AML-193 (cell line): ENCODE measurements at places on chromosomes 11 and 22.

DNA sequence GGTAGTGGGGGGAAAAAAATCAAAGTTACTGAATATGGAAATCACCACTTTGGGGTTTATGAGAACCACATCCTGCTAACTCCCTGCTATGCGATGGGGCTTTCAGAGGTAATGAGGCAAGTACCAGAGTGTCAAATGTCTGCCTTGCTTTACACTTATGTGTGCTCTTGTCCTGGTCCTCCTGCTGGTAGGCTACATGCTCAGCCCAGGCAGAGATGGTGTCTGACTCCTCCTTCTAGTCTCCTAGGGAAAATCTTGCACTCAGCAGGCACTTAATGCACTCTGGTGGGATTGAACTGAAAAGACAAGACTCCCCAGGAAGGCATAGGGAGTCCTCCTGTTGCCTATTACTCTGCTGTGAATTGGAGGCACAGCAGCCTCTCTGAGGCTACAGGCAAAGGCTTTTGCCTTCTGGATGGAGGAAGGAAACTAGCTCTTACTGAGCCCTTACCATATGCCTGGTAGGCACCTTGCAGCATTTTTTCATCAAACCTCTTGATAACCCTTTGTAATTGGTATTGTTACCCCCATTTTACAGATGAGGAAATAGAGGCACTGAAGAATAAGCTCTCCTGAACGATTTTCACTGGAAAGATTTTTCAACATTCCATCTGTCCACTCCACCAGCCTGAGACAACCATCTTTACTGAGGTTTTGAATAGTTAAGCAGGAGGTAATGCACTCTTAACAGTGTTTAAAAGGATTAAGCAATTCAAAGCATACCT is 132.1 kb upstream of the PAX6 start:
- no peak for DNase-seq

- DNase-seq, result peak; percentile 1
Measured at GRCh38 chr22:38927033-38927781, 30.2 kb upstream of the APOBEC3A start.

DNA sequence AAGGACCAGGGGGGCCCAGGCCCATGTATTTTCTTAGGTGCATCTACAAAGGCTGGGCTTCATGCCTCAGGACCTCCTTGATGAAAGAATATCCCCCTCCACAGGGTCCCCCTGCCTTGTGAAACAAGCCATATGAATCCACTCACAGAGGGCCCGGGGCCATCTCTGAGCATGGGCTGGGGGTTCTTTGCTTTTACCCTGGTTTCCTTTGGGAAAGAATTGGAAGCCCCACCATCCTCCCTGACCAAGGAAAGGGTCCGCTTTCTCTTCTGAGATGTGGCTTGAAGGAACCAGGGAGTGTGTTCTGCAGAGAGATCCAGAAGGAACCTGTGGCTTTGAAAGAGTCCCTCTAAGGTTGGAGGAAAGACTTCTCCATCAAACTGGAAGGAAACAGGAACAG is 9.2 kb upstream of the ANO1 start:
- DNase-seq, result no peak

DNA sequence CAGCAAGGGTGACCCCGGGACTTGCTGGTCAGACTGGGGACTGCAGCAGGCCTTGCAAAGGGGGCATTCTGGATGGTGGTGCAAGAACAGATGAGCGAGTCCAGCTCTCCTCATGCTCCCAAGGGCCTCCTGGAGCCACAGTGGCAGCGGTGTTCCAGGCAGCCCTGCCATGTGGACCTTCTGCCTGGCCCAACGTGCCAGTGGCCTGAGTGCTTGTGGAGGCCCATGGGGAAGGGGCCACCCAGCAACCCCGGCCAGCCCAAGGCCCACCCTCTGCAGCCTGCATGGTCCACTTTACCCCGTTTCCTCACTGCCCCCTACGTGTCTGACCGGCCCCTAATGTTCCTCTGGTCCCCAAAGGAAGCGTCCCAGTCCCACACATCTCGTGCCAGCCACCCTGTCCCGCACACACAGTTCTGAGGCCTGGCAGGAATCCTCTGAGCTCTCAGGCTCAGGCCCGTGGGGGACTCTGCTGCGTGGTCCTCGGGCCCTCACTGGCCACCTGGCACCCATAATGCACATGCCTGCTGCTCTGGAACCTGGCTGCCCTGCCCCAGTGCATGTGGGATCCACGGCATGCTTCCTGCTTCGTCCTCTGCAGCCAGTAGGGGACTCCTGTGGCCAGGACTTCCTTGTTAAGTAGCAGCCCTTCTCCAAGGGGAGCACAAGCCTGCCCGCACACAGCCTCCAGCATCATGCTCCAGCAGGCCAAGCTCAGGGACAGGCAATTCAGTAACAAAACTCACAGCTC is 85.5 kb downstream of the DGCR2 start:
- DNase-seq, result no peak

GRCh38 chr22:29394931-29395581 is 6.7 kb upstream of the AP1B1 start:
- peak; percentile 67 for DNase-seq

DNA sequence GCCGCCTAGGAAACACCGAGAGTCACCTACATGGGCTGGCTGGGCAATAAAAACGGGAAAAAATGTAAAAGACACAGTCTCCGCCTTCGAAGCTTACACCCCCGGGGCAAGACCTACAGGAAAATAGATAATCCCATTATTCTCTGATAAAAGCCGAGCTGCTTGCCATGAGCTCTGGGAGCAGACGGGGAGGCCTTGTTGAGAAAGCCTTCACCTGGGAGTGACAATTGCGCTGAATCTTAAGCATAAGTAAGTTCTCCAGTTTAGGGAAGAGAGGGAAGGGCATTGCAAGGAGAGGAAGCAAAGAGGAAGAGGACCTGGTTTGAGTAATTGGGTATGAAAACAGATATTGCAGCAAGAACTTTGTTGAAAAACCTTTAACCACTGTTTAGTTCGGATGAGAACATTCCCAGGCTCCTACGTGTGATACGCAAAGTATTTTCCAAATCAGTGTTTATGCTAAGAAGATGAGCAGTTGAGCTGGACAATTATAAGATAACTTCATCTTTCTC is 813 bp upstream of the BTBD10 start:
- DNase-seq, result peak; percentile 8

- no peak for DNase-seq
Measured at GRCh38 chr22:35021161-35021560, 44.8 kb upstream of the ISX start.

DNA sequence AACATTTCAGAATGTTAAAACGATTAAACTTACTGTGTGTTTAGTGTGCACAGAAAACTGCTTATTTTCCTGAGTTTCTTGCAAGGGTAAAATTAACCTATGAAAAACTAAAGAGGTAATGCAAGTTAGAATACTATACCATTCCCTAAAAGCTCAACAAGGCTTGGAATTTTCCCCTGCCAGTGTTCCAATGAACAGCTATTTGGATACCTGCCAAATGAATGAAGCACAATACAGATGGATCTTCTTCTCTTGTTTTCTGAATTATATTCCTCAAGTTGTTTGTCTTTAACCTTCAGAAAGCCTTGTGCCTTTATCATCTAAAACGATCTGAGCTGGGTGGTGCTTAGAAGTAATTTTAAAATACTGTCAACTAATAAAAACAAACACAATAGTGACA is 204.5 kb downstream of the LRRC4C start:
- no peak for DNase-seq
